ENCODE measurements at places on chromosomes 2 and 18.

DNA sequence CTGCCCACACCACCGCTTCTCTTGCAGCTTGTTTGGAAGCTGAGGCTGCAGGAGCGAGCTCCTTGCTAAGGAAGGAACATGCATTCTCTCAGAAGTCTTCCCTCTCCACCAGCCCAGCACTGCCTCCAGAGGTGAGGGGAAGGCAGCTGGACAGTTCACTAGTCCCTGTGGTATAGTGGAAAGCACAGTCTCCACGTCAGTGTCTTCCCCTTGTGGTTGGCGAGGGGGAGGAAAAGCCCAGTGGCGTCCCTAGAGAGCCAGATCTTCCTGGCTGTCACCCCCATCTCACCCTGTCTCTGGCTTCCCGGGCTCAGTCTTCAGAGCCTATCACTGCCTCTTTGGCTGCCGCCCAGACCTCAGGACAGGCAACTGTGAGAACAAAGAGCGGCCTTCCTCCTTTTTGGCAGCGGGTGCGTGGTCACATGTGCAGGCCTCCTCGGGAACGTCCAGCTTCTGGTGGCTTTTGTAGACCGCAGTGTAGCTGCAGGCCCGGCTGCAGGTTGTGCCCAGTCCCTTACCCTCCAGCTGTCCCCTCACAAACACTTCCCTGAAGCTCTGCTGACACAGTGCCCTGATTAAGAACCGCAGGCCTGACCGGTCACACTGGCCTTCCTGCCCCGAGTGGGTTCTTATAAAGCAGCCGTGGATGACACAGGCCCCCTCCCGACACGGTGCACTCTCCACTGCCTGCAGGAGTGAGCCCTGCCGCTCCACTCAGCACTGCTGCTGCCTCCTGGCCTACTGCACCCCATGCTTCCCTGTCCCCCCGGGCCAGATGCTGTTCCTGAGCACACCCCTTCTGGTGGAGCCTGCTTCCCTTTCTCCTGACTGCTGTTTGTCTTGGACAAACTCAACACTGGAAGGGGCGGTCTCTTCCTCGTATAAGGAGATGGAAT, 90.9 kb downstream of the RNF144A start:
- DNase-seq: peak; percentile 15

GRCh38 chr2:205850132-205850531, 167.8 kb downstream of the NRP2 start:
- no peak for DNase-seq

DNA sequence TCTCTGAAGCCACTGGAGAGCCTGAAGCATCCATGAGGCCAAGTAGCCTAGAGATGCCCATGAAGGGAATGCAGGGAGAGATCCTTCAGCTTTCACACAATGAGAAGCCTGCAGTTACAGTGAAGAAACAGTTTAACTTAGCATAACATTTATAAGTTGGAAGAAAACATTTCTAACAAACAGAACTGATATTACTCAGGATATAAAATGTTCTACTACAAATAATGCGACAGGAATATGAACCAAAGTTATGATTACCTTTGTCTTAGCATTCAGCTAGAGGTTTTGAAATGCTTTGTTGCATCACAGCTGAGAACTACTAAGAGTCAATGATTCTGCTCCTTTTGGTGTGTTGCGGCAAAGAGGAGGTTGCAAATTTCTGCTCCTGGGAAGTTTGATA, 6.9 kb upstream of the KYNU start:
- no peak for DNase-seq

- DNase-seq: no peak
These were observed 795 bp upstream of the CAPN10 start for GRCh38 chr2:240585681-240586197.

- no peak for DNase-seq
These were observed 15.7 kb upstream of the PER2 start for GRCh38 chr2:238304116-238304515.

- no peak for DNase-seq
These were observed 254.6 kb upstream of the PIK3C3 start for GRCh38 chr18:41700416-41700815.

- DNase-seq: no peak
These were observed 60.6 kb upstream of the LYPD1 start for GRCh38 chr2:132730611-132731010.

GRCh38 chr2:73281244-73281643, 3.0 kb downstream of the FBXO41 start:
- DNase-seq: no peak

- peak; percentile 72 for DNase-seq
These were observed 38.8 kb downstream of the NRP2 start for GRCh38 chr2:205721057-205721449.

- peak; percentile 71 for DNase-seq
These were observed 208.4 kb upstream of the COL3A1 start for GRCh38 chr2:188765522-188766470.

- DNase-seq: peak; percentile 59
These were observed 1.1 kb downstream of the UXS1 start for GRCh38 chr2:106192752-106193689.

DNA sequence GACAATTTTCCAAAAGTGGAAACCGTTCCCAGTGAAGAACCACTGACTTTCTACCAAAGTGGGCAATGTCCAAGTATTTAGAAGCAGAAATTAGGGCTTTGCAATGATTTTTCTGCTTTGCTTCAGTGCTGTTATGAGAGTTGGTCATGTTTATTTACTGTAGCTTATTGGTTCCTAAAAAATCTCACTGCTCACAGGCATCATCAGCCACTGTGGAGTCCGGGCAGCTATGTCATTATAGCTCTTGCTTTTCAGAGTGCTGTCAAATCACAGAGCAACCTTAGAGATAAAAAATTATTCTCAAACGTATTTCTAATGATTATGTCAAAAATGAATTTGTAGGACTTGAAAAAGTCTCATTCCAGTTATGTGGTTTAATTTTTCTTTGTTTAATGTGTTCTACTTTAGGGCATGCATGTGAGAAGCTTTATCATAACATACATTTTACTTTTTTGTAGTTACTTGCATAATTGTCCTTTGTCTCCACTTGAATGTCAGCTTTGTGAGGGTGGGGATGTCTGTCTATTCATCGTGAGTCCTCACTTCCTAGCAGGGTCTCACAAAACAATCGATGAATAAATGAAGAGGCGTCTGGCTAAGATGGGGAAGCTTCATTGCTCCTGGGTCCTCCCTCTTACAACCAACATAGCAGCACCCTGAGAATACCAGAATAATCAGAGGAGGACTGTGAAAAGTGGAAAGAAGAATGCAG, 117.6 kb downstream of the TPGS2 start:
- DNase-seq: no peak

DNA sequence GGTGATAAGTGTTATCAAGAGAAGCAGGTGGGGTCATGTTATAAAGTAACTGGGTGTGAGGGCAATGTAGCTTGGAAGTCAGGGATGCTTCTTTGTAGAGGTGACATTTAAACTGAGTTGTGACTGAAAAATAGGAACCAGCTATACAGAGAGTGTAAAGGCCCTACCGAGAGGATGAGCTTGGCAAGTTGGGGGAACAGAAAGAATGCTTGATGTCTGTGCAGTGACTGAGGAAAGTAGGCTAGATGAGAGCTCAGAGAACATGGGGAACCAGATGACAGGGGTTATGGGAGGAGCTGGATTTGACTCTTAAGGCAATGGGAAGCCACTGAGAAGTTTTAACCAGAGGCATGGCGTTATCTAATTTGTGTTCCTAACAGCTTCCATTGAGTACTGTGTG, 115.3 kb downstream of the DOCK10 start:
- DNase-seq: no peak

GRCh38 chr2:40751981-40752380, 300.1 kb upstream of the SLC8A1 start:
- DNase-seq: no peak

DNA sequence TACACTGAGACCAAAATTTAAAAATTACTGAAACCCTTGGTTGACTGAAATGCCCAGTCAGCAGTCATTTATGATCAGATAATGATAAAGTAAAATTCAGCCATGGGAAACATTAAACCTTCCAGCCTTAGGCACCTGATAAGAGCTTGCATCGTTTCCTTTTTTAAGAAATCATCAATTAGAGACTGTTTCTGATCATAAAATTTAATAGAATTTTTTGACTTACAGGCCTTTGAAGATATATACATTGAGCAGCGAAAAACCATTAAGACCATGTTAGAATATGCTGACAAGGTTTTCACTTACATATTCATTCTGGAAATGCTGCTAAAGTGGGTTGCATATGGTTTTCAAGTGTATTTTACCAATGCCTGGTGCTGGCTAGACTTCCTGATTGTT, 99.6 kb upstream of the CSRNP3 start:
- no peak for DNase-seq

GRCh38 chr2:215751200-215751910, 262.0 kb downstream of the MREG start:
- DNase-seq: no peak

GRCh38 chr2:95525294-95526035, 40.9 kb upstream of the TRIM43B start:
- no peak for DNase-seq

DNA sequence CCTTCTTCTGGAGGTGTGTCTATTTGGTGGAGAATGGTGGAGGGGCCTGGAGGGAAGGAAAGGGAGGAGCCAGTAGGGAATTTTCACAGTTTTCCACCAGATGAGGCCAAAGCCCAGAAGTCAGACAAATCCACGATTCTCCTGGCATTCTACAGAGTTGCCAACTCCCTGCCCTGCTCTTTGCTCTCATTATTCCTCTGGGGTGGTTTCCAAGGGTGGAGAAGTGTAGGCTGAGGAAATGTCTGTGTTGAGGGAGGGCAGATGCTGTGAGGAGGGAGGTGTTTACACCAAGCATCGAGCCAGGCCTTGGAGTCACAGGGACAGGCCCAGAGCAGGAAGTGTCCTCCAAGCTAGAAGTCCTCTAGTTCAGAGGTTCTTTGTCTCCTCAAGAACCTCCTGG, 124.1 kb upstream of the LGALSL start:
- DNase-seq: no peak

DNA sequence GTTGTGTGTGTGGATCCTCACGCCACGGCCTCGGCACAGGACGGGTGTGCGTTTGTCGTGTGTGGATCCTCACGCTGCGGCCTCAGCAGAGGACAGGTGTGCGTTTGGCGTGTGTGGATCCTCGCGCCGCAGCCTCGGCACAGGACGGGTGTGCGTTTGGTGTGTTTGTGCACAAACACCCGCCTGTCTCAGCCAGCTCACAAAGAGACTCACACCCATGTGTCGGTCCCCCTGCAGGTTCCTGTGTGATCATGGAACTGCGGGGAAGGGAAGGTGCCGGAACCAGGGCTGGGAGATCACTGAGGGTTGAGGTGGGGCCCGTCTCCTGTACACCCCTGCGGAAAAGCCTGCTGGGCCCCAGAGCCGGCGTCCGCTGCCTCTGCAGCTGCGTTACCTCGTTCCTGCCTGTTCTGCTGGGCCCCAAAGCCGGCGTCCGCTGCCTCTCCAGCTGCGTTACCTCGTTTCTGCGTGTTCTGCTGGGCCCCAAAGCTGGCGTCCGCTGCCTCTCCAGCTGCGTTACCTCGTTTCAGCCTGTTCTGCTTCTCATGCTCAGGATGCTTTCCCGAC, 53.6 kb downstream of the CTDP1 start:
- no peak for DNase-seq

- DNase-seq: no peak
These were observed 622.1 kb upstream of the ID2 start for GRCh38 chr2:8059794-8060193.

DNA sequence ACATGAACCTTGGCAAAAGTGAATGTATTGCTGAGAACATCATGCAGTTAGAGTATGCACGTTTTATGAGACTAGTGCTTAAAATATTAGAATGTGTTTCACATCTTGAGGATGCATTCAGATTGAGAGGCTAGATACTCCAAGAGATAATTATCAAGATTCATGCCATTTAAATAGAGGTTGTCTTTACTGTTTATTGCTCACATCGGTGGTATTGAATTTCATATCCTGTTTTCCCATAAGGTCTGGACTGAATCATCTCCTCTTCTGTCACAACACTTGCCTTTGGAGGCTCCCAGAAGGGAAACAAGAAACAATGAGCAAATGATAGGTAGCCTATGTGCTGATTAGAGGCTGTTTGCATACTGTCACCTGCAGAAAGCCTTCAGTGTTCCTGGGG, 83.8 kb downstream of the CLHC1 start:
- DNase-seq: no peak

All from NCI-H82 (cell line).